ENCODE measurements at places on chromosomes 3 and 15.

DNA sequence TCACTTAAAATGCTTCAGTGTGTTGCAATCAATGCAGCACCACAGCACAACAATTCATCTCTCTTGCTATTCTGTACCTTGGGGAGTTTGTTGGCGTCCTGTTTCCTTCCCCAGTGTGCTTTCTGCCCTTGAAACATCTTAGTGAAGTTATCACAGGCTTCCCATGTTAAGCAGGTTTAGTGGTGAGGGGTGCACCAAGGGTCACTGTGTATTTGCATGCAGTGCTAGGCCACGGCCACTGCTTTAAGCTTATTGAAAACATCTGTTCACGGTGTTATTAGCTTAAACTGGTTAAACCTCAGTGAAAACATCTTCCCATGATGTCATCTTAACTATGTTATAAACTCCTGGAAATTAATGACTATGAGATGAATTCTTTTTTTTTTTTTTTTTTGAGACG lies 217.3 kb upstream of the GOLIM4 start:
- H3K36me3 ChIP-seq = no peaks in the 10 kb centered on the region
- no peak for DNase-seq
- no peaks in the 10 kb centered on the region for H3K4me1 ChIP-seq

DNA sequence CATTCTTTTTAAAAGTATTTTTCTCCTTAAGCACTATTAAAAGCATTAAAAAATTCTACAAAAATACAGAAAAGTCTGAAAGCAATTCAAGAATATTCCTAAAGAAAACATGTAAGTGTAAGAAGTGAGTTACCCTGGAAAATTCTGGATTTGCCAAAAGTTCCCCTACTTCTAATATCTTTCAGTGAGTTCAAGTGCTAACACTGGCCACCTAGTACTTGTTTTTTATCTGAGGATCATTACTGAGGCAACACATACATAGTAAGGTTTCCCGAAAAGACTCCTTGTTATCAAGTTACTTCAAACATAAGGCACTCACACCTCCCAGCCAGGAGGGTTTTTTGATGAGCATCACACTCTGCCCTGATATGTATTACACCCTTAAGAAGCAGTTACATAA lies 158.4 kb downstream of the TIGIT start:
- no peaks in the 10 kb centered on the region for H3K27me3 ChIP-seq
- peaks cover 29% of the 10 kb centered on the region for H3K4me1 ChIP-seq
- H3K36me3 ChIP-seq = peaks cover 3% of the 10 kb centered on the region
- H3K4me3 ChIP-seq = peak overlapping the region; percentile 62
- no peak for DNase-seq

DNA sequence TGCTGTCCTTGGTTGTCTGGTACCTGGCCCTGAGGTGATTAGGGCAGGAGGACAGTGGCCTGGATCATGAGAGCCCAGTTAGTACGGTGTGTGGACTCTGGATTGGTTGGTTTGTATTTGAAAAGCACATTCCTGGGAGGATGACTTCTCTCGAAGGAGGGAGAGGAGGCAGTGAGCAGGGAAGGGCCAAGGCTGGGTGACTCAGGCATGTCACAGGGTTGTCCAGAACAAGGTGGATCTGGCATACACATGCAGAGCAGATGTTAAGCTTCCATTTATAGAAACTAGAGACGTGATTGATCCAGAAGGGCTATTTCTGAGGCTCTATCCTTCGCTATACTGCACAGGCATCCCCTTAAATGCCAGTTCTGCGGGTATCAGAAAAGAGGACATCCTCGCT lies 34.4 kb downstream of the FAM240A start:
- peaks cover 2% of the 10 kb centered on the region for H3K36me3 ChIP-seq
- DNase-seq = no peak
- H3K4me1 ChIP-seq = no peaks in the 10 kb centered on the region
- H3K27ac ChIP-seq = no peak overlapping the region

DNA sequence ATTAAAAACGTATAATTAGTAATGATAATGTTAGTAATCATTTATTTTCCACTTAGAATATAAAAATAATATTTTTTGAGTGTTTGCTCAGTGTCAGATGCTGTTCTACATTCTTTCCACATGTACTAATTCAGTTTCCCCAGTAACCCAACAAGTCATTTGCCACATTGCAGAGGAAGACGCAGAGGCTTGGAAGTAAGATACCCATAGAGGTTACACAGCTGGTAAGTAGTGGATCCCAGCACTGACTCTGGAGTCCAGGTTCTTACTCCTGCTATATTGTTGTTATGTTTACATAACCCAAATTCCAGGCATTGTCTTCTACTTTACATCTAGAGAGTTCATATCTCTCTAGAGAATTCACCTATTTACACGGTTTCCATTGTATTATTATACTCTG lies 48.2 kb upstream of the MYO5C start:
- H3K4me3 ChIP-seq = no peak overlapping the region
- H3K36me3 ChIP-seq = peaks cover 18% of the 10 kb centered on the region
- peak overlapping the region; percentile 2 for H3K27ac ChIP-seq
- no peaks in the 10 kb centered on the region for H3K27me3 ChIP-seq
- DNase-seq = no peak

DNA sequence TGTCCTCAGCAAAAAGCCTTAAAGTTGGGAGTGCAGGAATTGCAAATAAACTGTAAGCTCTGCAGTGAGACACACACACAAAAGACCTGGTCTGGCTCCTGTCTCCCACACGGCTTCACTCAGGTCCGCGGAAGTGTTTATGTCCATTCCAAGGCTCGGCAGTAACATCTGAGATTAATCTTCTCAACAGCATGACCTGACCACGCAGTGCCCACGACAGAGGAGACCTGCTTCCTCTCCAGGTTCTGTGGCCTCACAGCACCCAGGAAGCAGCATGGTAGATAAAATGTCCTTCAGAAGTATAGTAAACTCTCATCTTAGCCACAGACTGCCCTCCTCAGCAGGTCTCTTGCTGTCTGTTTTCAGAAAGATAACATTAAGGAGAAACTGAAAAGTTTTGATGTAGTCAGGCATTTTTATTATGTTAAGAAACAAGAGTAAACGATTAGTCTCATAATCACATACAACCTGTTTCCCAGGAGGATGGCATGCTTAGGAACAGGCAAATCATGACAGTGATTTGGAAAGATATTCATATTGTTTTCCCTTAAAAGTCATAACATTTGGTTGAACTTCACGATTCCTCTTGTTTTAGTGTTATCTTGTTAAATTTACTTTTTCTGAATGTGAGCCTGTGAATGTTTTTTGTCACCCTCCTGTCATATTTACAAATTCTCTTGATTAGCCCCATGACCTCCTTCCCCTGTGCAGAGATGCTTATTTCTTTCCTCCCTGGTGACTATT lies 34.6 kb downstream of the CD200R1L start:
- no peak overlapping the region for H3K4me3 ChIP-seq
- H3K36me3 ChIP-seq = no peaks in the 10 kb centered on the region
- no peaks in the 10 kb centered on the region for H3K27me3 ChIP-seq
- no peak for DNase-seq
- H3K27ac ChIP-seq = peak overlapping the region; percentile 2

DNA sequence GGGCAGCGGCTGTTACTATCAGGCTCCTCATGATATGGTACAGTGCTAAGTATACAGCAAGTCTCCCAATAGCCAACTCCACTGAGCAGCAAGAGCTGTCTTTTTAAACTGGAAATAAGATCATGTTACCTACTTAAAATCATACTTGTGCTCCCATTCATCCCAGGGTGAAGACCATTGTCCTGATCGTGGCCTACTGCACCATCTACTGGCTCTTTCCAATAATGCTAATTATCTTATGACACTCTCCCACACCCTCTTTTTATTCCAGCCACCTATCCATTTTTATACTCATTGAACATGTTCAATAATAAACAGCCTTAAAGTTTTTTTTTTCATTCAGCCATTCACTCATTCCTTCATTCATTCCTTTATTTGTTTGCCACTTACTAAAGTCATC lies 117.7 kb downstream of the GBE1 start:
- no peaks in the 10 kb centered on the region for H3K4me1 ChIP-seq
- H3K27me3 ChIP-seq = no peaks in the 10 kb centered on the region
- H3K36me3 ChIP-seq = peaks cover 5% of the 10 kb centered on the region
- DNase-seq = no peak
- H3K27ac ChIP-seq = no peak overlapping the region

DNA sequence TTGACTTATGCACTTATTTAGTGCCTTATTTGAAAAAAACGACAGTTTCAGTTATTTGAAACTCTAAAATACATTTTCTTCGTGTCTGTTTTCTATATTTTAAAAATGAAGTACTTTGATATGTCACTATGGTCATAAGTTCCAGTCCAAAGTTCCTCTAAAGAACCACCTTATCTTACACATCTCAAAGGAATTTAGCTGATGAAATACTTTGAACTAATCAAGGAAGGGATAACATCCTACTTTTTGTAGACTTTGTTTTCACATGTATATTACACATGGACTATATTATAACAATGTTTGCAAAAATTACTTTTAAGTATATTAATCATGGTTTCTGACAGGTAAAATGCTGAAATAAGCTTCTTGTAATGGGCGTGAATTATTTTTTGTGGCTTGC lies 265.8 kb upstream of the ZNF717 start:
- no peaks in the 10 kb centered on the region for H3K4me1 ChIP-seq
- no peak for DNase-seq
- no peak overlapping the region for H3K4me3 ChIP-seq
- no peaks in the 10 kb centered on the region for H3K27me3 ChIP-seq
- no peak overlapping the region for H3K27ac ChIP-seq

GRCh38 chr3:64046592-64046991 lies 23.3 kb upstream of the PSMD6 start:
- DNase-seq = no peak
- no peak overlapping the region for H3K4me3 ChIP-seq
- H3K36me3 ChIP-seq = peaks cover 2% of the 10 kb centered on the region
- peaks cover 7% of the 10 kb centered on the region for H3K4me1 ChIP-seq
- no peak overlapping the region for H3K27ac ChIP-seq

DNA sequence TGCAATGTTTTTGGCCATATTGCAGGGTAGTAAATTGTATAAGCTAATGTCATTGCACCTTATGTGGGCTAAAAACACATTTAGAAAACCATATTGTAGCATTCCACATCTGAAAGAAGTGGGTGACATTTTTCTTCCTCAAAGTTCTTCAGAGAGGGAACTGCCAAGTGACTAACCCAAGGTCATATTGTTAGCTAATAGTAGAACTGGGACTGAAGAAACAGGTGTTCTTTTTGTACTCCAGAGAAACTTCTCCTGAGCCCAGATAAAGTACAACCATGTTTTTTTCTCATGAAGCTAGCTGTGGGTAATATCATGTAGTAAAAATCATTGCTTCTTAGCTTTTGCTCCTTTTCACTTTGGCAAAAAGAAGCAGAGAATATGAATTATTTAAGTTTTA lies 333.0 kb downstream of the NSUN3 start:
- H3K27ac ChIP-seq = no peak overlapping the region
- H3K27me3 ChIP-seq = no peaks in the 10 kb centered on the region
- H3K4me3 ChIP-seq = no peak overlapping the region
- no peaks in the 10 kb centered on the region for H3K36me3 ChIP-seq
- H3K4me1 ChIP-seq = no peaks in the 10 kb centered on the region
- no peak for DNase-seq

GRCh38 chr3:184496933-184497332 lies 64.7 kb upstream of the EPHB3 start:
- H3K4me3 ChIP-seq = no peak overlapping the region
- no peak overlapping the region for H3K27ac ChIP-seq
- H3K36me3 ChIP-seq = no peaks in the 10 kb centered on the region
- no peak for DNase-seq
- peaks cover 39% of the 10 kb centered on the region for H3K27me3 ChIP-seq
- peaks cover 9% of the 10 kb centered on the region for H3K4me1 ChIP-seq

DNA sequence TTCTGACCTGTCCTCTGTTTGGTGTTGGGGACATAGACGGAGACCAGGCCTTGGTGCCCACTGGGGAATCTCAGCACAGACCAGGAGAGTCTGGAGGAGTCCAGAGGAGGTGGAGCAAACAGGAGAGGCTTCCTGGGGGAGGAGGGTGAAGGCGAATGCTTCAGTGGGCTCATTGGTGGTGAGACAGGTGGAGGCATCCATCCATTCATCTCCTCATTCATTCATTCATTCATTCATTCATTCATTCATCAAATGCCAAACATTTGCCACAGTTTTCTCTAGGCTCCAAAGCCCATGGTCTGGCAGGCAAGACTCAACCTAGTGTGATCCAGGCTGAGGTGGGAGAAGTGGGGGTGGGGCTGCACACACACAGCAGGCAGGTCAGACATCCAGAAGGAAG lies 7.9 kb upstream of the LINGO1 start:
- H3K36me3 ChIP-seq = no peaks in the 10 kb centered on the region
- no peak overlapping the region for H3K27ac ChIP-seq
- H3K4me1 ChIP-seq = no peaks in the 10 kb centered on the region
- peaks cover 28% of the 10 kb centered on the region for H3K27me3 ChIP-seq

GRCh38 chr3:37295925-37296324 lies 121.5 kb upstream of the LRRFIP2 start:
- no peak overlapping the region for H3K4me3 ChIP-seq
- H3K27me3 ChIP-seq = no peaks in the 10 kb centered on the region
- H3K36me3 ChIP-seq = peaks cover 46% of the 10 kb centered on the region

DNA sequence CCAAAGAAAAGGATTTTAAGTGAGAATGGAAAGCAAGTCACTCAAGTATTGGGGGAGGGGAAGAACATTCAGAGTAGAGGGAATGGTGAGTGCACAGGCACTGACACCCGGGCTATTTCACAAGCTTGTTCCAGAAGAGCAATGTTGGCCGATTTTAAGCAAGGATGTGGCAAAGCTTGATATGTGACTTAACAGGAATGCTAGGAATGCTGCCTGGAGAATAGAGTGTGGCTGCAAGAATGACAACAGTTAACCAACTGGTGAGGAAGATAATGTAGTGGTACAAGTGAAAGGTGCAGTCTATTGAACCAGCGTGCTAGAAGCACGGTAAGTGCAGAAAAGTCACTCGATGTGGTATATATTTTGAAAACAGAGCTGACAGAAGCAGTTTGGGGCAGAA lies 6.2 kb upstream of the CCDC80 start:
- peaks cover 19% of the 10 kb centered on the region for H3K4me1 ChIP-seq
- H3K4me3 ChIP-seq = no peak overlapping the region
- H3K27me3 ChIP-seq = peaks cover 9% of the 10 kb centered on the region
- no peaks in the 10 kb centered on the region for H3K36me3 ChIP-seq
- no peak overlapping the region for H3K27ac ChIP-seq

DNA sequence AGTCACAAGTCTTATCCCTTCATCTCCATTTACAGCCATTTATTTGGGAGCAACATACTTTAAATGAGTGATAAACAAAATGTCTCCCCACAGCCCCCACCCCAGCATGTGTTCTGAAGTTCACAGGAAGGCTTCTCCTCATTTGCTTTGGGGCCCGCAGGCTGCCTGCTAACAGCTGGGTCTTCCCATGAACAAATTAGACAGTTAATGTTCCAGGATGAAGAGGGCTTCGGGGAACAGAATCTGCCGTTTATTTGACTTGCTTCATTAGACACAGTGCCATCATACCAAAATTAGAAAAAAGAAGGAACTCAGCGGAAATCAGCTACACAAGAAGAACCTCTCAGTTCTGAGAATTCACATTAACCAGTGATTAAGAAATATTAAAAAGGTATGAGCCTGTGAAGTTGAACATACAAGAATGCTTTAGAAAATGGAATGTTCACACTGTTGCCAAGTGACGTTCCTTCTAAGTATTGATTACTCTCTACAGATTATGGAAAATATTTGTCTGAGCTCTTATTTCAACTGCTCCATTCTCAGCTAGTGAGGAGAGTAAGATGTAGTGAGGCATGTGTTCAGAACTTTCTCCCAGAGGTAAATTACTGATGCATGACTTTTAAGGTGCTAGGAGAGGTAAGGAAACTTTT lies 107.5 kb upstream of the THBS1 start:
- H3K27me3 ChIP-seq = peaks cover 12% of the 10 kb centered on the region
- H3K4me1 ChIP-seq = peaks cover 1% of the 10 kb centered on the region
- no peak overlapping the region for H3K27ac ChIP-seq
- DNase-seq = no peak
- no peaks in the 10 kb centered on the region for H3K36me3 ChIP-seq
- H3K4me3 ChIP-seq = no peak overlapping the region

- DNase-seq = no peak
- H3K27ac ChIP-seq = no peak overlapping the region
- no peaks in the 10 kb centered on the region for H3K4me1 ChIP-seq
- H3K4me3 ChIP-seq = no peak overlapping the region
- no peaks in the 10 kb centered on the region for H3K27me3 ChIP-seq
Observed at GRCh38 chr3:54309601-54310000, 187.2 kb downstream of the CACNA2D3 start.
